Esophagus mucosa (tissue), 1 donor: ENCODE measurements at places on chromosomes 11 and 22. TPM values are rescaled to one million over a fixed set of nuclear protein-coding genes. Genes with fewer than 3 reads are reported as not detected.

Gene SYNGR1
- 23.0 TPM for total RNA-seq

Gene MRGPRG
- total RNA-seq: not detected

Gene TMPRSS5
- 0.40 TPM for total RNA-seq

Gene CTSF
- total RNA-seq: 4.1 TPM

Gene PGA5
- total RNA-seq: not detected

Gene ARHGAP8
- 8.9 TPM for total RNA-seq

Gene GLYAT
- not detected for total RNA-seq

Gene OR9G1
- not detected for total RNA-seq

DNA sequence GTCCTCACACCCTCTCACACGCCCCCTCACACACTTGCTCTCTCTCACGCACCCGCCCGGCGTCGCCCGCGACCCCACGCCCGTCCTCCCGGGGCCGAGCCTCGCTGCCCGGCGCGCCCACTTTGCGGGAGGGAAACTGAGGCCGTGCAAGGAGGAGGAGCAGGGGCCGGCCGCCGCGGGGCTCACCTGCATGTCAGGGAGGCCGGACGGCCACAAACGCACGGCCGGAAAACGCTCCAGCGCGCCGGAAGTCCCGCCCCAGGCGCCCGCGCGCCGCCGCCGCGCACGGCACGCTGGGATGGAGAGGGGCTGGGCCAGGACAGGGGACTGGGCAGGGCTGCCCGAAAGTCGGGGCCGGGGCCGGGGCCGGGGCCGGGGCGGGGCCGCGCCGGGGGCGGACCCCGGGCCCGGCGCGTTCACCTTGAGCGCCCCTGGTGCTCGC lies at the start of gene CHID1:
Gene CHID1 (minus strand): TSS at position 222 of the 442 bp plus-strand sequence. CDS start 5,994 bp downstream, outside the sequence.
- peak; percentile 95 for ATAC-seq

- ATAC-seq: no peak
Measured at GRCh38 chr22:42035256-42035655, 35.4 kb downstream of the NAGA start.

DNA sequence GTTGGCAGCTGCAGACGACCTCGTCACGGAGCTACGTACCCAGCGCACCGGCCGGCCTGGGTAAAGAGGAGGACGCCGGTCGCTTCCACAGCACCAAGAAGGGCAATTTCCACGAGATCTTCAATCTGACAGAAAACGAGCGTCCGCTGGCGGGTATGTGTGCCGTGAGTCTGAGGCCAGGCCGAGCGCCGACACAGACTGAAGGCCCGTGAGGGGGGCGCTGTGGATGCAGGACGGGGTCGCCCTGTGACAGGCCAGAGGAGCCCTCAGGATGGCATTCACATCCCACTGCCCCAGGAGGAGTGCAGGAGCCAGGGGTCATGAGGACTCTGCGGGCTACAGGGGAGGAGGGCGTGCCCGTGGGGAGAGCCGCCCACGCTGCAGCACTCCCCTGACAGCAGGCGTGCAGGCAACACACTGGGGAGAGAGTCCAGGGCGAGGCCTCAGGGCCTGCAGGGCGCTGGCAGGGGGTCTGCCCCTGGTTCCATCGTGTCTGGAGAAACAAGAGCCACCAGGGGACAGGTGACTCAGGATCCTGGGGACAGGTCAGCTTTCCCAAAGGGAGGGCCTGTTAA lies 53.6 kb downstream of the GRAMD4 start:
- no peak for ATAC-seq

DNA sequence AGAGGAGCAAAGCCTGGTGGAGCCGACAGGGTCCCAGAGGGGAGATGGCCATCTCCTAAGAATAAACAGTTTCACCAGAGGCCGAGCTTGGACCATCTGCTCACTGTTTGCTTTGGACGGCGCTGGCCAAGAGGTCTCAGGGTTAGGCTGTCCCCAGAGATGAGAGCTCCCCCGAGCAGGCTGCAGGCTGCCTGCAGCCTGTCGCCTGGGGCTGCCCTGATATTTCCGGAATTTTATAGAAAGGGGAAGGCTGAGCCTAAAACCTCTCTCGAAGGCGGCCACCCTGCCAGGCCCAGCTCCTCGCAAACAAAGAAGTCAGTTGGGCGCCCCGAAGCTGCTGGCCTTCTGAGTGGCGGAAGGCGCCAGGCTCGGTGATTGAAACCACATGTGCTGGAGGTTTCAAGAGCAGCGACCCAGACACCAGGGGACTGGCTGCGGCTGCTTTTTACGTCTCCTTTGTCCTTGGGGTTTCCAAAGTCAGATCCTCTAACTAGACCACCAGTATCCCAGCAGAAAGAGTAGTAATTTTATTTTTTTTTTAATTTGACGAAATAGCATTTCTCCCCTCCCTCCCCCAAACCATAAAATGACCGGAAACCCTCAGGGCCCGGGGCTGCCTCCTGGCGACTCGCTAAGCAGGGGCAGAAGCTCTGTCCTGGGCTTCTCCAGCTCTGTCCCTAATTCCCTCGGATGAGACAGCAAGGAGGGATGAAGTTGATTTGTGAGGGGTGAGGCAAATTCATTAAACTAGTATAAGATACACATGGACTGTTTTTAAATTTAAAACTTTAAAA lies 57.4 kb downstream of the CLMP start:
- ATAC-seq: peak; percentile 29

- ATAC-seq: peak; percentile 16
Measured at GRCh38 chr11:125902277-125902926, 604 bp downstream of the PUS3 start.

DNA sequence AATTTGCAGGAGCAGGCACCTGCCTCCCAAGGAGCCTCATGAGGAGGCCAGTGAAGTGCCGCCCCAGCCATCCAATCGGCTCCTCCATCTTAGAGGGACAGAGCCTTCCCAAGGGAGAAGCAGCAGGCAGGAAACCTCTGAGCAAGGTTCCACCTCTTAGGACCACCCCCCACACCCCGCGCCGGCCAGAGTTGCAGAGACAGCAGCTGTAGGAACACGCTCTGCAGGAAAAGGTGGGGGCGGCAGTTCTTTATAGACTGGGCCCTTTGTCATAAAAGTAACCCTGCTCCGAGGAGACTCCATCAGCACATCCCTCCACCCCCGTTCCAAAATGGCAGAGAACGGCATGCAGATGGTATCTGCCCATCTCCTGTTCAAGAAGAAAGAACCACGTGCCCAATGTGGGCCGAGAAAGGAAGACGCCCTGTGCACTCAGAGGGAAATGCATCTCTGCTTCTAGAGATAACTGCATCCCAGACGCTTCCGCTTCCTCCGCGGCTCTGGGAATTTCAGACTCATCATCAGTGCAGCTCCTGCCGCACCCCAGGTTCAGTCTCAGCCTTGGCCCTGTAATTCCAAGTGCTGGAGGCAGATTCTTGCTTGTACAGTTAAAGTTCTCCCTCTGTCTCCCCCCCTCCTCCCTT lies 98.5 kb downstream of the SPATA19 start:
- no peak for ATAC-seq

- ATAC-seq: no peak
Measured at GRCh38 chr22:43561415-43562178, 149.8 kb downstream of the MPPED1 start.

DNA sequence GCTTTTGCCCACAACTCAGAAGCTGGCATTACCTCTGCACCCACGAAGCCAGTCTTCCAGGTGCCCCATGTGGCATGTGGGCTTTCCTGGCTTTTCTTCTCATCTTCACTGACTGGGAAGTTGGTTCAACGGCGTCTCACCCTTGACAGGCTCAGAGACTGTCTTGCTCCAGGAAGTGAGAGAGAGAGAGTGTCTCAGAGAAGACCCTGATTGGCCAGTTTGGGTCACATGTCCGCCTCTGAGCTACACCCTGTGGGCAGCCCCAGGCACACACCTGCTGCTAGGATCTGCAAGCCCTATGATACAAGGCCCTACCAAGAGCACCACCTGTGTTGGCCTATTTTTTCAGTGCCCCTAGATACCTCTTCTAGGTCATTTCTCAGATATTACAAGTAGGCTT lies 39.0 kb downstream of the RTL6 start:
- ATAC-seq: no peak

- ATAC-seq: no peak
Measured at GRCh38 chr11:37532271-37532670, 934.2 kb upstream of the RAG2 start.

GRCh38 chr11:6315811-6316425 lies 4.4 kb downstream of the CAVIN3 start:
- peak; percentile 36 for ATAC-seq

DNA sequence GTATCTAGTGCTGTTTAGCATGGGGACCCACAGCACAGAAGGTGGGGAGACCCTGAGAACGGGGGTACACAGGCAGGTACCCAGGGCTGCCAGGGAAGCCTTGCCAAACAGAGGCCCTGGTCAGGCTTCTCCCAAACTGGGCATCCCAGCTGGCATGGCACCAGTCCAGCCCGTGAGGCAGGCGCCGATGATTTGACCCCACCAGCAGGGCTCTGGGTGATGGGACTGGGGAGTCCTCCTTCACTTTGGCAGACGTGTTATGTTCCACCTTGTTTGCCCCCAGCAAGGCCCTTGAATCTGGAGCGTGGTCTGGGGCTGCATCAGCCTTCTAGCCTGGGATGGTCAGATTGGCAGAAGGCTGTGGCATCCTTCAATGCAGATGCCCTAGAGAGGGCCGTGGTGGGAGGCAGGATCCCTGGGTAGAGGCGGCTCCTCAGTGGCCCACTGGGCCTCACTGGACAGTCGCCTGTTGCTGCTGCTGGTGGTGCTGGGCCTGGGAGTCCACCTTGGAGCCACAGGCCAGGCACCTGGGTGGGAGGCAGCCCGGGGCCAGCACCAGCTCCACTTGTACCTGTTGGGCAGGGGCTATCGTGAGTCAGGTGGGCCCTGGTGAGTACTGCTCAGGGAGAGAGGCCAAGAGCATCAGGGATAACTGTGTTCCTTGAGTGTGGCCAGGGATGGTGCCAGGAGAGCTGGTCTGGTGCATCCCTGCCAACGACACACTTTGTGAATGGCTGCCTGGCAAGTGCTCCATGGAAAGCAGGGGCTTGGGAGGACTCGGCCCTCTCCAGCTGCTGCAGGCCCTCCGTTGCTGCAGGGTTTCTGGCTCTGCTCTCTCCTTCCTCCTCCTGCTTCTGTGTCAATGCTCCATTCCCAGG lies 3.3 kb downstream of the ADORA2A start:
- no peak for ATAC-seq

DNA sequence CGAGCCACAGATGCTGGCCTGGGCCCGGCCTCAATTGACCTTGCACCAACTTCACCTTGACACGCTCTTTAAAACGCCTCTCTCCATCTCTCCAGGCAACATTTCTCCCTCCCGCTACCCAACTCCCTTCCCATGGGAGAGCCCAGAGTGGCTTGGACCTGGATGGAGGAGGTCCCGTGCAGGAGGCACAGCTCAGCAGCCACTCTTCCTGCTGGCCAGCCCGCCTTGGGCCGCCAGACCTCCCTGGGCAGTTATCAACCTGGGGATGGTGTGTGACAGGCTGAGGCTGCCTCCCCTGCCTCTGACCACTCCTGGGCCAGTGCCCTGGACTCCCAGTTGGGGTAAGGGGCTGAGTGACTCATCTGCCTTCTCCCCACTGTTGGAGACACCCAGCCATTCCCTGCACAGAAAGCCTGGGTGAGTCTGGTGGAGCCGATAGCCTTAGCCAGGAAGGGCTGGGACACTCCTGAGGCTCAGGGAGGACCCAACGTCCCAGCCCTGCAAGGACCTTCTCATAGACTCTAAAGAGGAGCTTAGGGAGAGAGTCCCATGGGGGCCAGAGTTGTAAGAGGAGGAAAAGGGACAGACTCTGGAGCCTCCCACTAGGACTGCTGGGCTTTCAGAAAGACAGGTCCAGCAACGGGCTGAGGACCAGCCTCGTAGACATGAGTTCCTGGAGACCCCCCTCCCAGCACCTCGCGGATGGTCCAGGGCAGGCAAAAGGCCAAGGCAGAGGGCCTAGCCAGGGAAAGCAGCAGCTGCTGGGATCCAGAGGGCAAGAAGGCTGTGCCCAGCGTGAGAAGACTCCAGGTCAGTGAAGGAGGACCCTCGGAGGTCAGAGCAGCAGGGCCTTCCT lies 131.7 kb downstream of the CEP164 start:
- no peak for ATAC-seq

DNA sequence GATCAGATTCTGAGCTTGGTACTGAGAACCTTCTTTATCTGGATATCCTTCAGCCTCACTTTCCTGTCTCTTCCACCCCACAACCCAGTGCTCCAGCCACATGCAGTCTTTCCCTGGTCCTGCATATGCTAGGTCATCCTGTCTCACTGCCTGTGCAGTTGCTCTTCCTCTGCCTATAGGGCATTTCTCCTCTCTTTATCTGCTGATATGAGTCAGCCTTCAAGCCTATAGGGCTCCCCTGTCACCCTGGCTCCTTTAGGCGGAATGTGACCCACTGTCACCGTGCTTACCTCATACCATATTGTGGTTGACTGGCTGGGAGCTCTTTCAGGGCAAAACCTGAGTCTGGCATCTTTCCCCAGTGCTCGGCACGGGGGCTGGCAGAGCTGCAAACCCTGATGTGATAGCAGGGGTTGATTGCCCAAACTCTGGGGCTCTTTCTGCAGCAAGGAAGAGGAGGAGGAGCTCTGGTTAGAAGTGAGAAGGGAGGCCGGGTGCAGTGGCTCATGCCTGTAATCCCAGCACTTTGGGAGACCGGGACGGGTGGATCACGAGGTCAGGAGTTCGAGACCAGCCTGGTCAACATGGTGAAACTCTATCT lies 26.3 kb downstream of the MEI1 start:
- ATAC-seq: no peak

DNA sequence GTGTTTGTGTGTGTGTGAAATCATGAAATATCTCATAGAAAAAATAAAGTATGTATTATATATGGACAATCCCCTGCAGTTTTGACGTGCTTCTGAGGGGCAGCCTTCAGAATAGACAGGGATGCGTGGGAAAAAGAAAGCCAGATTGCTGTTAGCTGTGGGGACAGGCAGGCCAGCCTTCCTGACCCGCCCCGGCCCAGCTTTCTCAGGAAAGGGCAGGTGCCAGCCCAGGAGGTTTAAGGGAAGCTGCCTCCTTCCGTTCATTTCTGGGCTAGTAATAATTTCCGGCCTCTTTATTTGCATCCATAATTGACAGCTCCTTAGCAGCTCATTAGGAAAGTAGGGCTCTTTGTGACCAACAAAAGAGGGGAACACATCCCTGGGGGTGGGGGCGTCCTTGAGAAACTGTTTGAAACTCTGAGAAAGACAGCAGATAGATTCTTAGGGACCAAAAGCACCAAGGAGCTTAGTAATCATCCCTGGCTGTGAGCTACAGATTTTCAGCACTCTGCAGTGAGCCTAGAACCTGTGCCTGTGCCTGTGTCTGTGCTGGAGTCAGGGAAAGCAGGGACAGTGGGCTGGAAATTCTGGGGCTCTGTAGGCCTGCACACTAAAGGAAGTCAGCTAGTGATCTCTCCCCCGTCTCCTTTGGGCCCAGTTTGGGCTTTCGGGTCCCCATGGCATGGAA lies 632.9 kb upstream of the CADM1 start:
- no peak for ATAC-seq
